ENCODE measurements at places on chromosomes 11 and 22.

- DNase-seq: peak; percentile 84
These were observed 23.7 kb upstream of the CBX7 start for GRCh38 chr22:39176143-39176713.

DNA sequence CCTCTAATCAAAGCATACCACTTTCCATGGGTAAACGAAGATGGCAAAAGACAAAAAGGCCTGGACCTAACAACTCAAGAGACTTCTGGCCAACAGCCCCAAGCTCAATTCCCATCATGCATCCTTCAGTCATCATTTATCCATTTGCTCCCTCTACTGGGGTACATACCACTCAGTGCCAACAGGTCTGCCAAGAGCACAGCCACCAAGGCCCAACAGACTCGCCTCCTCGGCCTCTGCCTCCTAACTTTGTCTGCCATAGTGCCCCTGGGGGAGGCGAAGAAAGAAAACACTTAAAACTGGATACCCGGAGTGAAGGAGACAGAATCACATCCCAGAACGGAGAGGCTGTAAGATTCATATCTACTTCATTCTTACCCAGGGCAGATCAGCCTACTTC, 1.1 kb downstream of the HYOU1 start:
- peak; percentile 29 for DNase-seq

DNA sequence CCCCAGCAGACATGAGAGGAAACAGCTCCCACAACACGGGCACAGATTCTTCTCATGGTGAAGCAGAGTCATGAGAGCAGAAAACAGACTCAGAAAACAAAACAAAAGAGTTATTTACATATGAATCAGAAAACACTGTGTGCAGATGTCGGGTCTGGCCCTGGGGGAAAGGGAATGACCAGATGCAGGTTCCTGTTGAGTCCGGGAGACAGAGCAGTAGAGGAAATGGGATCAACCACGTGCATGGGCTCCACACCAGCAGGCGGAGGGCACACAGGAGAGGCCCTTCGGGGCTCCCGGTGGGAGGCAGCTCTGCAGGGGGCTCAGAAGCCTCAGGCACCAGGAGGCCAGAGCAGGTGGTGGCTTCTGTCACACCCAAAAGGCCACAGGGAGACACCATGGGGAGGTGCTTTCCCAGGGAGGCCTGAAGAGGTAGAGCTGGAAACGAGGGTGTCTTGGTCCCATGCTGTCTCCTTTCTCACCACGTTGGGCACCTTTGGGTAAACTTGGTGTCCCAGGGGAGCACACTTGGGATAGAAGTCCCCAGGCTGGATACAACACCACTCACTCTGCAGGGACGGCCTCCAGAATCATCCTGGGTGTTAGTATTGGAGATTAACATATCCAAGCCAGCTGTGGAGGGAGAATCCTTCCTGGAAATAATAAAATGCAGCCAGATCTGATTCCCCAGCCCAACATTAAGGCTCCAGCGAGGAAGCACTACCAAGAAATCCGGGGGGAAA, 764.7 kb downstream of the BRD1 start:
- DNase-seq: no peak

GRCh38 chr22:47128216-47128615, 365.8 kb downstream of the TBC1D22A start:
- no peak for DNase-seq

DNA sequence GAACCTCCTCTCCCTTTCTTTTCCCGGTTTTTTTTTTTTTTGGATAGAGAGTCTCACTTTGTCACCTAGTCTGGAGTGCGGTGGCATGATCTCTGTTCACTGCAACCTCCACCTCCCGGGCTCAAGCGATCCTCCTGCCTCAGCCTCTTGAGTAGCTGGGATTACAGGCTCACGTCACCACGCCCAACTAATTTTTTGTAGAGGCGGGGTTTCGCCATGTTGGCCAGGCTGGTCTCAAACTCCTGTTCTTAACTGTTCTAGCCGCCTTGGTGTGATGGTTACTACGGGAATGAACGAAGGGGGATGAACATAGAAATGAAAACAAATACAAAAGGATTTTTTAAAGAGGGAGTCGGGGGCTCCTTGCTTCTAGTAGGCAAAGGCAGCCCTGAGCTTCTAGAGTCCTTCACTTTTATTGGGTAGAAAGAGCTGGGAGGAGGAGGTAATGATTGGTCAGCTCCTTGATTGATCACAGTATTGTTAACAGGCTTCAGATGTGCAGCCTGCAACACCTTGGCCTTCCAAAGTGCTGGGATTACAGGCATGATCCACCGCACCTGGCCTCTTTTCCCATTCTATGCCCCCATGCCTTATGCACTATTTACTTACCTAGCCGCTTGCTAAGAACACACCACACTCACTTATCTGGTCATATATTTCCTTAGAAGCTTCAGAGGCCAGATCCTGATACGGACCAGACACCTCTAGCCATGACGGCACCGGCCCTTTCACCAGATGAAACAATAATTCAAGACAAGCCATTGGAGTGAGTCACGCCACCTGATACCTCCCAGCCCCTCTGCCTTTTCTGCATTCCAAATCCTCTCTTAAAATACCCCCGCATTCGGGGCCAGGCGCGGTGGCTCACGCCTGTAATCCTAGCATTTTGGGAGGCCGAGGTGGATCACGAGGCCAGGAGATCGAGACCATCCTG, 20.7 kb downstream of the SUSD2 start:
- DNase-seq: peak; percentile 10

DNA sequence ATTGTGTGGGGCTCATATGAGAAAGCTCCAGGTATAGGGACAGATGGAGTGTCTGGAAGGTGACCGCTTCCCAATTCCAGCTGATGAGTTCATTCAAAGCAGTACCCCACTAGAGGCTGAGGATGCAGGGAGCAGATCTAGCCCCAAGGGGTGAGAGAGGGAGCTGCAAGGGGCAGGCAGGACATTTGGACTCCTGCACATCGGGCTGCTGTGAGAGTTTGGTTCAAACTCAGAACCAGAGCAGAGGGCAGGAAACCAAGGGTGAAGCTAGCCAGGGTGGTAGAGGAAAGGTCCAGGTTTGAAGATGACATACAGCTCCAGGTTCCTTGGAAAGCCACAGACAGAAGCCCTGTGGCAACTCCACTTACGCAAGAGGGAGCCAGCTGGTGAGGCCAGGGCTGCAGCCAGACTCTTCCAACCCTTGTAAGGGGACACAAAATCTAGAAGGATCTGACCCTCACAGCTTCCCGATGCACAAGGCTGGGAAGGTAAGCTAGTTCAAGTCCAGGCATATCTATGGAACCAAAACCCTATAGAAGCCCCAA, 1.9 kb downstream of the CSNK2A3 start:
- no peak for DNase-seq

GRCh38 chr11:114479331-114479730, 40.1 kb downstream of the REXO2 start:
- no peak for DNase-seq

- DNase-seq: no peak
These were observed 477 bp downstream of the ZBTB16 start for GRCh38 chr11:114059984-114060391.

DNA sequence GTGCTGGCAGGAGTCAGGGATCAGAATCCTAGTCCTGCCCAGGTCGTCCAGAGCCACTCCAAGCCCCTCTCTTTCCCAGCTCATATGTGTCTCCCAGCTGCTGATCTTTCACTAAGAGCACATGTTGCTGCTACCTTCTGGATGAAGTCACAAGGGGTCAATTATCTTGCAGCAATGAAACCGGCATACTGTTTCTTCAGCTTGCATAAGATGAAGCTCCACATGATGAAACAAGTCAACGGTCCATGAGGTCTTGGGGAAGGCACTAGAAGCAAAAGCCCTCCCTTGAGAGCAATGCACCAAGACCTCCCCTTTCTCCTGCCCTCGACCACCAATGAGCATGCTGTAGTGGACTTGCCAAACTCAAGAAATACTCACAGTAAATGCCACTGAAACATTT, 148.9 kb downstream of the TENM4 start:
- no peak for DNase-seq

DNA sequence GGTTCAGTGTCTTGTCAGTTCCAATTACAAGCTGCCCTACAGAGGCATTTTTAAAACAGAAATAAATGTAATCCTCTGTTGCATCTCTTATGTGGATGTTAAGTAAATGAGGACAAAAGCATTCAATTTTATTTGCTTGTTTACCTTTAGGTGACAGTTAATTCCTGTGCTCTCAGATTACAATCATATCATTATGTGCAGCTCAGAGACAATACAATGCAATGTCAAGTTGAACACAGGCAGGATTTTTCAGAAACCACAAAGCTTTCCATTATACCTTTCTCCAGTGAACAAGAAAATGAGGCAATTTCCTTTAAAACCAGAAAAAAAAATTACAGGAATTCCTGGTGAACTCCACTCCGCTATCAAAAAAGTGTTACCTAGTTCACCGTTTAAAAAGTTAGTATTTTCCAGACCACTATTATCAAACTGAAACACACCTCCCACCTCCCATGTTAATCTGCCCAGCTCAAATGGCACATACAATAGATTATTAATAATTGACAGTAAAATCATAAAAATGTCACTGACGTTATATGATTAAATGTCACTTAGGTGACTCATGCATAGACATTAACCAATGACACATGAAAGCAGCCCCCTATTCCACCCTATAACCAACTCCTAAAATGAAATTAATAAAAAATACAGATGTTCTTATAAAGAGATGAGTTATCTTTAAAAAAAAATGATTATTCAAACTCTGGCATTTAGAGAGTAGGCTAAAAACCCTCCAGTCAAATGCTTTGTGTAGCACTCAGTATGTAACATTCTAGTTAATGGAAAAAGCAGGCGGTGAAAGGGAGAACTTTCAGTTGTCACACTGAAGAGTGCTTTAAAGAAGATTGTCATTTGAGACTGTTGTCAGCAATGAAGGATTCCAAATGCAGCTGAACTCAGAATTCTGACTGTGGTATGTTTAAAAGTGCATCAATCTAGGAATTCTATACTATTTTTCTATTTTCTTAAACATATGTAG, 98.6 kb downstream of the MUC15 start:
- peak; percentile 55 for DNase-seq

DNA sequence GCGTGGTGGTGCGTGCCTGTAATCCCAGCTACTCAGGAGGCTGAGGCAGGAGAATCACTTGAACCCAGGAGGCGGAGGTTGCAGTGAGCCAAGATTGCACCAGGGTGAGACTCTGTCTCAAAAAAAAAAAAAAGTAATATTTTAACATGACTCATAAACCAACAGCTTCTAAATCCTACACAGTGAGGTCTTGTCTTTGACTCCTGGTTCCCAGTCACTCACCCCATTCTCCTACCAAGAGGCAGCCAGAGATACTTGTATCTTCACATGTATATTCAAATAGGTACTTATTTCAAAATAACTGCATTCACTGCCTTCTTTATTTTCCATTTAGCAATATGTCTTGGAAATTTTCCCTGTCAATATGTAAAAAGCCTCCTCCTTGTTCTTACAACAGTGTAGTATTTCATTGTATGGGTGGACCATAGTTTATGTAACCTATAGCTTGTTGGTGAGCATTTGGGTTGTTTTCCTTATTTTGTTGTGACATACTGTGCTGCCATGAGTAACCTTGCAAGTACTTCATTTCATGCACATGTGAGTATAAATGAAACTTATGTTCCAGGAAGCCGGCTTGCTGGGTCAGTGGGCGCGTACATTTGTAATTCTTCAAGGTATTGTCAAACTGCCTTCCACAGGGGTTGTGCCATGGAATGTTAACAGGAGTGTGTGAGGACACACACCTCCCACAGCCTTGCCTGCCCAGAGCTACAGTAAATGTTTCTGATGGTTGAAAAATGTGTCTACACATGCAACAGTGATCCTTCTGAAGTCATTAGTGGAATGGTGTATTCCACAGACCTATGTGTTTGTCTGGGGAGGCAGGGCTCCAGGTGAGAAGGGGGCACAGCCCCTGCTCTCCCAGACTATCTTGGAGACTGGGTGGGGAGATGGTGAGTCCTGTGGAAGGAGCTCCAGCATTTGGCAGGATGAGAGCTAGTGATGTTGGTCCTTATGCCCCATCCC, 47.9 kb downstream of the OSBP2 start:
- DNase-seq: no peak

DNA sequence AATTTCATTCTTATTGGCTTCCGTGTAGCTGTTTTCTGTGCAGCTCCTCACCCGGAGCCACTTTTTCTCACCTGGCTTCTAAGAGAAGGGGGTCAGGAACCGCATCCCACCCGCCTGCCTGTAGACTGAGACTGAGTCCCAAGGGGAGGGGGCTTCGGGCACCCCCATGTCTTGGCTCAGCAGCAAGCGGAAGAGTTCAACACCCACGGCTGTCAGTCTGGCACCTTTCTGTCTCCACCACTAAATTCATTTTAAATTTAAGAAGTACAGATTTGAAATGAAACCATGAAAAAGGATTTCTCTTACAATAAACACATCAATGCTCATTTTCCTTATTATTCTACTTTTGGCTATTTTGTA, 66.7 kb downstream of the EFCAB6 start:
- no peak for DNase-seq

GRCh38 chr11:61390161-61390560, 2.2 kb upstream of the TMEM216 start:
- DNase-seq: no peak

DNA sequence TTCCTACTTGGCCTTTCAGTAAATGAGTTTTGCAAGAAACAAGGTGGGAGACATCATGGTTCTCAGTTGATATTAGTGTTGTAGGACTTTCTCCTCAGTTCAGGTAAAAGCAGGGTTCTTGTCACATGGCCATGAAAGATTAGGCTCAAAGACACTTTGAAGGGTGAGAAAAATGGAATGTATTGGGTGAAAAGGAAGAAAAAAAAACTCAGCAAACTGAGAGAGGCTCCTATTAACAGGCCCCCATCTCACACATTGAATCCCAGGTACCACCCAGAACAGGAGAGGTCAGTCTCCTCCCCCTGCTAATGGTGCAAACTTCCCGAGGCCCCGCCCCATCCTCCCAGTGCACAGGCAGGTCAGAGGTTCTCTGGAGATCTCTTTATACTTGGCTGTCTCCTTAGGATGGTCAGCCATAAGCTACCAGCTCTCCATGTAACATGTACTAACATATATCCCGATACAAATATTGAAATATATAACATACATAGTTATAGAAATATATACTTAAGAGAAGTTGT, 62.2 kb downstream of the MICAL2 start:
- DNase-seq: no peak

DNA sequence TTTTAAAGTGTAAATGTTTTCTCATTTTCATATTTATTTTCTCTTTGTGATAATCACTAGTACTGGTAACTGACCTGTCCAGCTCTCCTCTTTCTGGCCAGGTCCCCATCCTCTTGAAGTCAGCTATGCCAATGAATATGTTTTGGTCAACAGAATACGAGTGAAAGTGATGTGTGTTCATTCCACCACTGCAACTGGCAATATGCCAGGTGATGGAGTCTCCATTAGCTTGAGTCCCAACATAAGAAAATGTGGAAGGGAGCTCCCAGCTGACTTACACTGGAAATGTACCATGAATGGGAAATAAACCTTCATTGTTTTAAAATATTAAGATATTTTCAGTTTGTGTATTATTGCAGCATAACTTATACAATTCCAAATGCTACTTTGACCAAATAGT, 75.8 kb downstream of the CCDC34 start:
- DNase-seq: no peak

- DNase-seq: no peak
These were observed 110.4 kb upstream of the PARVA start for GRCh38 chr11:12266943-12267342.

DNA sequence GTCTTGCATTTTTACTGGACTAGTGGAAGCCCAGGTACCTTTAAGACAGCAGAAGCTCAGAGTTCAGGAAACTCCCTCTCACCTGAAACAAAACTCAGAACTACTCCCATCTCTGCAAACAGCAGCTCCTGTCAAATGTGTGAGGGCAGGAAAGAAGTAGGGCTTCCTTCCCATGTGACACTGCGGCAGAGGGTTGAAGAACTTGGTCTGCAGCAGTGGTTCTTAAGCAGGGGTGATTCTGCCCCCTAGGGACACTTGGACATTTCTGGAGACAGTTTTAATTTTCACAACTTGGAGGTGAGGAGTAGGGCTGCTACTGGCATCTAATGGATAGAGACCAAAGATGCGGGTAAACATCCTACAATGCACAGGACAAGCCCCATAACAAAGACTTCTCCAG, 63.4 kb downstream of the RCN1 start:
- peak; percentile 8 for DNase-seq
